CD8-positive, alpha-beta T cell (primary cell): ENCODE measurements at places on chromosomes 4 and X.

GRCh38 chr4:18057821-18058533 is 36.4 kb upstream of the LCORL start:
- DNase-seq: no peak

DNA sequence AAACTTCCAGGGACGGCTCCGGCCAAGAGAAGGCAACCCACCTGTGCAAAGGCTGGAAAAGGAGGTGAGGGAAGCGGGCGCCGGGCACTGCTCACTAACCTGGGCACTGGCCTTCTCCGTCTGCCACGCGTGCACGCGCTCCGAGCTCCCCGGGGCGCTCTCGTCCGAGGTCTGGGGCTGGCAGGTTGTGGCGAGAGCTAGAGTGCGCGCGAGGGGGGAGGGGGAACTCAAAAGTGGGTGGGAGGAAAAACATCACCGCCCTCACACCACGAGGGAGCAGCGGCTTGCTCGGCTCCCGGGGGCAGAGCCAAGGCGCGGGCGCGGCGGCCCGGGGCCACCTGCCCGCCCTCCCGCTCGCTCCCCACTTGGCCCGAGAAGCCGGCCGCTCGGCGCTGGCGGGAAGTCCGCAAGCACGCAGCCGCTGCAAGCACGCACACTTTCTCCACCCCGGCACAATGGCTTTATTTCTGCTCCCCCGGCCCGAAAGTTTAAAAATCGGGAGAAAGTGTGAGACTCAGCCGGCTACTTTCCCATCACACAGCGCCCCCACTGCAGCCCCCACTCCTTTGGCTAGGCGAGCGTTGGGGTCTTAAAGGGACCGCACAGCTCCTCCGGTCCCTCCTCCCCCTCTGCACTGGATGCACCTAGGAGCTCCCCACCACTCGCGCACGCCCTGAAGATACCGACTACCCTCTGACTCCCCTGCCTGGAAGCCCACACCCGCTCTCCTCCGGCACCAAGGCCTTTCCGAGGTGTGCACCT is at the start of gene CHRDL1:
CHRDL1 (minus strand) TSS at position 173 of the 762 bp plus-strand sequence. CDS start 3,636 bp downstream, outside the sequence.
- DNase-seq: no peak

DNA sequence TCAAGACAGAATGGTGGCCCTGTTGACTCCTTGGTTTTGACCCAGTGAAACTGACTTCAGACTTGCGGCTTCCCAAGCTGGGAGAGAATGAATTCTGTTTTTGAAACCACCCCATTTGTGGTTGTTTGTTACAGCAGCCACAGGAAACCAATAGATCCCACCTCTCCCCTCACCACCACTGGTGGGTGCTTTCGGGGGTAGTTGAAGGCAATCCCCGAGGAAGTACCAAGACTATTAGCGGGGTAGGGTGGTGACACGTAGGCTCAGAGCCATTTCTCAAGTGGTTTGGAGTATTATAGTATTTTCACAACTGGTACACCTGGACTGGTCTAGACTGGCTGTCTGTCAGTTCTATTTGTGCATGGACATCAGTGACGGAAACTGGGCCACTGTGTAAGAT is 189.1 kb upstream of the RBPJ start:
- peak; percentile 3 for DNase-seq

DNA sequence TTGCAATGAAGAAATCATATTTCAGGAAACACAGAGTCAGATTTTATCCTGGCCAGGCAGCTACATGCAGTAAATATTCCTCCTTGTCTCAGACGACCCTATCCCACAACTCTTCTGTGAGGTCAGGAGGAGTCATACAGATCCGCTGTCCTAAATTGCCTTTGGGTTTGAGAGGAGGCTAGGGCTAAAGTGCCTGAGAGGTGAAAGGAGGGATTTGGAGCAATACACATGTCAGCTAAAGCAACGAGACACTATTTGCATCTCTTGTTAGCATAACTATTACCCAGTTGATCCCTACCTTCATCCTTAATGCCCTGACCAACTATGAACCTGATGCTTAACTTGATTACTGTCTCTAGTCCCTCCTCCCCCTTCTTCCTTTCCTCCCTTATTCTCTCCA is 98.6 kb downstream of the TBC1D19 start:
- no peak for DNase-seq

DNA sequence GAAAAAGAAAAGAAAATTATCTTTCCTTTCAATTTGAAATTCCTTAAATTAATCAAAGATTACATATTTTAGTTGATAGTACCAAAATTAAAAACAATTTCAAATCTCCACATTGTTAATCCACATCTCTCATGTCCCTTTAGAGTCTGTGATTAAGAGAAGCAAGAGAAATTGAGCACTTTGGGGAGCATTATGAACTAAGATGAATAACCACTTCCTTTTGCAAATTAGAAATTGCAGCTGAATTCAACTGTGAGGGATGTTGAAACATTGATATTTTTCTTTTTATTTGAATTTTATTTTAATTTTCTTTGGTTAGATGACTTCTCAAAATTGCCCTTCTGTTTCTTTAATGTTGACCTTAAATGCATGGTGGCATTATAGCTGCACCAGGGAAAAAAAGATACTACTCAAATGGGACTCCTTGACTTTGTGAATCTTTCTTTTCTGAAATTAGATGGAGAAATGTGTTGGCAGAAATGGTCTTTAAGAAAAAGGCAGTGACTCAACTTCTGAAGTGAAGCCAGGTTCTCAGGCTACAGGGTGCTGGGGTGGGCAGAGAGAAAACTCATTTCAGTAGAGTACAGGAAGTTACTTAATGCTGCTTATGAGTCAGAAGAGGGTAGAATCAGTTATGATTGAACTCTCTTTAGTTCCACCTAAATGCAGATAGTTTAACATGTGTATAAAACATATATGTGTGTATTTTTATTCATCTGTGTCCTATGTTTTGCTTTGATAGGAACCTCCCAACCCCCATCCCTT is 92.0 kb upstream of the TNIP3 start:
- peak; percentile 36 for DNase-seq

GRCh38 chrX:150162141-150162540 is 201.0 kb upstream of the MAMLD1 start:
- no peak for DNase-seq

DNA sequence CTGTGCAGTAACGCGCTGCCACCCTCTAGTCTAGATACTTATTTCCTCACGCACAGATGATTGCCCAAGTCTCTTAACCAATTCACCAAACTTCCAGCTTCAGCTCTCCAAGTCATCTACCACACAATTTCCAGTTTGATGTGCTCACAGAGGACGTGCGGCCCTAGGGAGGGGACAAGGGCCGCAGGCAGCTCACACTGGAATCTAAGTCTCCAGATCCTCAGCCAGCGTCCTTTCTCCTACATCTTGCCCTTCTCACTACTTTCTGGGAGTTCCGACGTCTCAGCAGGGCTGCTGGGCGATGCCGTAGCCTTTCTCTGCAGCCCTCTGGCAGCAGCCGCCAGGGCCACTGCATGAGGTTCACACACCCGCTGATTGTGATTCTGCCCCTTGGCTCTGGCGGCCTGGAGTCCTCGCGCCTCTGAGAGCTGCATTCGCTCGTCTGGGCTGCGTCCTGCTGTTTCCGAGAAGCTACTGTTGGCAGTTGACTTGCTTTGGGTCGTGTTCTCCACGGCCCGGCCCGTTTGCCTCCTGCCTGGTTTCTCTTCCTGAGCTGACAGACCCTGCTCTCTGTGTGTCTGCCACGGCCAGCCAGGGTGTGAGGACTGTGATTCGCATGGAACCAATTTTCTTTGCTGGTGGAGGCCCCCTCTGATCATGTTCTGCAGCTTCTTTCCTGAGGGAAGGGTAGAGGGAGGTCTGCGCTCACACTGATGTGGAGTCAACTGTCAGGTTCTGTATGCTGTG is 14.1 kb upstream of the TMEM131L start:
- DNase-seq: no peak

DNA sequence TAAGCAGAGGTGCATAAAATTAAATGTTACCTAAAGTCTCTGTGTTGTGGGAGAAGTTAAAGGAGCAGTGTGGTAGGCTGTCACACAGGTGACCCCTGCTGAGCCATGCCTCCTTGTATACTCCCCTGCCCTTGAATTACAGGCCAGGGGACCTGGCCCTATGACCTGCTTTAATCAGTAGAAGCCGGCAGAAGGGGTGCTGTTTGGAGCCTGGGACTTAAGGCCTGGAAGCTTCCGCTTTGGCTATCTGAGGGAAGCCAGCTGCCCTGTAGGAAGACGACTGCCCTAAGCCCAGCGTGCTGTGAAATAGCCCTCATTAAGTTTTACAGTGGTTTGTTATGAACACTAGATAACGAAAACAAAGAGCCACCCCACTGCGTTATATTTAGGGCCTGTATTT is 34.1 kb downstream of the SPINK2 start:
- no peak for DNase-seq

DNA sequence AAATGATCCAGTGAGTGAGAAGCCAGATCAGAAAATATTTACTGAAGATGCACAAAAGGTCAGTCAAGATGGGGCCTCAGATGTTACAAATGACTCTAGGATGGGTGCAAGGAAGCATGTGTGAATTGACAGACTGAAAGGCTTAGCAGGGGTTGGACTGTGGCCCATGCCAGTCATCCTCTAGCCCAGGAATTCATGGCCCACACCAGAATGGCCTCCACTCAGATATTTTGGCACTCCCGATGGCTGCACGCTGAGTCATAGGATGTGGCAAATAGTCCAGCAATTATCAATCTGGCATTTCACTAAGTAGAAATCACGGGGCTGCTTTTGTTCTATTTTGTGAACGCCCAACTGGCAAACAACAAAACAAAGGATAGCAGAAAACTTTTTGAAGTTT is 406.5 kb downstream of the IQCM start:
- no peak for DNase-seq

- DNase-seq: no peak
Observed at GRCh38 chr4:52704661-52705060, 45.6 kb upstream of the USP46 start.

GRCh38 chrX:154352466-154352865 is 22.0 kb downstream of the FLNA start:
- no peak for DNase-seq

DNA sequence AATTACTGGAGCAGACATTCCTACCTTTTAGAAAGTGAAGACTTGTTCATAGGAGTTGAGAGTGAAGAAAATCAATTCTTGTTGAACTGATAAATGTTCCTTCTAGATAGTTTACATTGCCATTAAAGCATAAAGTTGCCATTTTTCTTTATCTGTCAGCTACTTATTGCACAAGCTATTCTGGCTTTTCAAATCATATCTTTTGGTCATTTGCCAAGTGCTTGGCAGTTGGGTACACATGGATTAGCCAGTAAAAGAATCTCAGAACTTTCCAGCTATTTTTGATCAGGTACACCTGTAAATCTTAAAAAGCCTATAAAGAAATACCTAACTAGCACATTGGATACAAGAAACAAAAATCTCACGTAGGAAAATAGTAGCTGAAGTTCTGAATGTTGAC is 56.4 kb upstream of the PNPLA4 start:
- DNase-seq: no peak

GRCh38 chr4:91092398-91092980 is 965.3 kb downstream of the CCSER1 start:
- DNase-seq: no peak

DNA sequence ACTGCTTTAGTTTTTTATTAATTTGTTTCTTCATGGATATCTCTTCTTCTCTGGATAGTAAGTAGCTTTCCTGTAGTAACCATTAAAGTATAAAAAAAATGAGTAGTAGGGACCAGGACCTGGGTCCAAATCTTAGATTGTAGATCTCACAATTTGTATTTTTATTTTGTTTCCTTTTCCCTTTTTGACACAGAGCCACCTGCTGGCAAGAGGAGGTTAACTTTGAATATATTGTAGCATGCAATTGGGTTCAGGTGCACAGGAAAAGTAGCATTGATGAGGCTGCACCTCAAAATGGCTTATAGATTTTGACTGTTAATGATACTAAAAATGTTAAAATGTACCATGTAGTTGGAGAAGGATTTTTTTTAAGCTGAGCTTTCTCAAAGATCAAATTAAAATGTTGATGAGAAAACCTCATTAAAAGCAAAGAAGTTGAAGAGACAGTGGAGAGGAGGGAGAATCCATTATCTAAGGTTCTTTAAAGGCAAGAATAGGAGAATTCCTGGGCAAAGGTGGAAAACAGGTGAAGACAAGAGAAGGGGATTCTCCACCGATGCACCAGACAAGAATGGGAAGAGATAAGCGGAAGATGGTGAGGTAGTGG is 48.3 kb upstream of the HPGDS start:
- no peak for DNase-seq

GRCh38 chr4:71269233-71269632 is 69.6 kb upstream of the SLC4A4 start:
- DNase-seq: no peak

- DNase-seq: no peak
Observed at GRCh38 chr4:184763150-184763780, 29.4 kb upstream of the CENPU start.

GRCh38 chrX:115936008-115936407 is 234.5 kb upstream of the AGTR2 start:
- no peak for DNase-seq
